ENCODE measurements at places on chromosomes 2 and 18.
A peak's percentile ranks its signal among the peaks of the same experiment; 100 is the strongest.

- DNase-seq = no peak
These were observed 45.3 kb downstream of the EDAR start for GRCh38 chr2:108943751-108944150.

DNA sequence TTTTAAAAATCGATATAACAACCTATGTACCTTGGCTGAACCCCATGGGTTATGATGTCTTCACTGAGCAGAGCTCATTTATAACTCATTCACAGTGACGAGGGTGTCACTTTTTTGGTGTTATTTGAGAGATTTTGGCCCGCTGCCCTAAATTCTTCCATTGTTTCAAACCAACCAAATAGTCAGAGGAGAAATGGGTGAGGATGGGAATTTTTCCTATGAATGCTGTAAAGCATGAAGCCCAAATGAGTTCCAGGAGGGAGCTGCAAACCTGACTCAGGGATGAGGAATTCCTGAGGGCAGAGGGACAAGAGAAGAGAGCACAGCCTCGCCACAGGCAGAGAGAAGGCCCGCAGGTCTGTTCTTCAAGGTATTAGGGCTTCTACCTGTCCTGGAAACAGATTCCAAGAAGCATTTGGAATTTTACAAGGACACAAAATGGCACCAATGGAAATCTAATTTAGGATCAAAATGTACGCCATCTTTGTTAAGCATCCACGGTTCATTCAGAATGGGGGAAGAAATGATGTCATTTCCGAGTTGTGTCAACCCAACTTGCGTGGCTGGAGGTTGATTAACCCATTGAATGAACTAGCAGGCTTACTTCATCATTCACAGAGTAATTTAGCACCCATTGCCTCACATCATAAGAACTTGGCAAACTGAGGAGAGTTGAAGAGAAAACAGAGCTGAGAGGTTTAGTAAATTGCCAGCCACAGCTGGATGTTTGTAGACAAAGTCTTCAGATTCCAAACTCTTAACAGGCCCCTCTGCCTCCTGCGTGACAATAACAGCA, 133.5 kb downstream of the LAMA3 start:
- no peak for DNase-seq

DNA sequence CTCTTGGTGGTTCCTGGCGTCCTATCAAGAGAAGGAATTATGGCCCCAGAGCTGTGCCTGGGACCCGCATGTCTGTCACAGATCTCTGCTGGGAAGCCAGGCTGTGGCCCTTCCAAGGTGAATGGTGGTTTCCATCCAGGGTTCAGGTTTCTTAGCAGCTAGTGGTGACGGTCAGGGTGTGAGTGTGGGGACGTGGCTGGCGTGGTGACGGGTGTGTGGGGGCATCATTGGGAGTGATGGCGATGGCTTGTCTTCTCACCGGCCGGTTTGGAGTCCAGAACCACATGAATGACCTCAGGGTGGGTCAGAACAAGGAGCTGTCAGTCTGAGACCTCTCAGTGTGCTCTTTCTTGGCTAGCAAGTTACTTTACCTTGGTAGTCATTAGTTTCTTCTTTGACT, 52.6 kb downstream of the AGAP1 start:
- DNase-seq = peak; percentile 3

DNA sequence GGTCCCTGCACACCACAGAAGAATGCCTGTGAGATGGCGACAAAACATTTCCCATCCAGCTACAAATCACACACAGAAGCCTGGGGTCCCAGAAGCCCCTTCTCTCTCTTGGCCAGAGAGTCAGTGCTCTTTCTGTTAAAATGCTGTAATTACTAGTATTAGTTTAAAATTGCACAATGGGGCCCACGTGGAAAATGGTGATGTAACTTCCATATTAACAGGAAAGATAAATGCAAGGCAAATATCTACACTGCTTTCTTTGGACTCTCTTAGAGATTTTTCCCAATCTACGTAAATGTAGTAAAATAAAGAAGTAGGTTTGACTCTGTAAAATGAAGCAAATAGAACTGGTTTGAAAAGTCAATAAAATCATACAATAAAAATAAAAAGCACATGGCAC, 113.9 kb upstream of the TFCP2L1 start:
- DNase-seq = no peak

DNA sequence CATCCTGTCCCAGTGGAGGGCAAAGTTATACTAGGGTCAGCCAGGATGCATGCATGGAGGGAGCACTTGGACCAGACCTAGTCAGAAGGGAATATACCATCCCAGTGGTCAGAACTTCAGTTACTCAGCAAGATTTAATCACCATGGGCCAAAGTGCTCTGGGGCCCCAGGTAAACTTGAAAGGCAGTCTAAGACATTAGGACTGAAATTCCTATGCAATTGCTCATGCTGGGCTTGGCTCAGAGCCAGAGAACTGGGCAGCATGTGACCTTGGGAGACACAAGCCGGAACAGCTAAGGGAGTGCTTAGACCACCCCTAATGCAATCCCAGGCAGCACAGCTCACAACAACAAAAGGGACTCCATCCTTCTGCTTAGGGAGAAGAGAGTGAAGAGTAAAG, 401.3 kb downstream of the KCNJ3 start:
- DNase-seq = no peak

DNA sequence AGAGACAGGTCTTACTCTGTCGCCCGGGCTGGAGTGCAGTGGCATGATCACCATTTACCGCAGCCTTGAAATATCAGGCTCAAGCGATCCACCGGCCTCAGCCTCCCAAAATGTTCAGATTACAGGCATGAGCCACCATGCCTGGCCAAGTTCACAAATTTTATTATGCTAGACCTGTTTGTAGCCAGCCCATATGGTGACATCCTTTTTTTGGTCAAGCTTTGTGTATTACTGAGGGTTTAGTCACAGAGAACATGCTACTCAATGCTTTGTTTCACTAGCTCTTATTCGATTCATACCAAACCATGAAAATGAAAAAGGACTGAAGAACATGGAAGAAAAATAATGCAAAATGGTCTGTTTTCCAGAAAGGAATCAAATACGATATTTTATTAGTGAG, 41.4 kb downstream of the DGKD start:
- DNase-seq = no peak

DNA sequence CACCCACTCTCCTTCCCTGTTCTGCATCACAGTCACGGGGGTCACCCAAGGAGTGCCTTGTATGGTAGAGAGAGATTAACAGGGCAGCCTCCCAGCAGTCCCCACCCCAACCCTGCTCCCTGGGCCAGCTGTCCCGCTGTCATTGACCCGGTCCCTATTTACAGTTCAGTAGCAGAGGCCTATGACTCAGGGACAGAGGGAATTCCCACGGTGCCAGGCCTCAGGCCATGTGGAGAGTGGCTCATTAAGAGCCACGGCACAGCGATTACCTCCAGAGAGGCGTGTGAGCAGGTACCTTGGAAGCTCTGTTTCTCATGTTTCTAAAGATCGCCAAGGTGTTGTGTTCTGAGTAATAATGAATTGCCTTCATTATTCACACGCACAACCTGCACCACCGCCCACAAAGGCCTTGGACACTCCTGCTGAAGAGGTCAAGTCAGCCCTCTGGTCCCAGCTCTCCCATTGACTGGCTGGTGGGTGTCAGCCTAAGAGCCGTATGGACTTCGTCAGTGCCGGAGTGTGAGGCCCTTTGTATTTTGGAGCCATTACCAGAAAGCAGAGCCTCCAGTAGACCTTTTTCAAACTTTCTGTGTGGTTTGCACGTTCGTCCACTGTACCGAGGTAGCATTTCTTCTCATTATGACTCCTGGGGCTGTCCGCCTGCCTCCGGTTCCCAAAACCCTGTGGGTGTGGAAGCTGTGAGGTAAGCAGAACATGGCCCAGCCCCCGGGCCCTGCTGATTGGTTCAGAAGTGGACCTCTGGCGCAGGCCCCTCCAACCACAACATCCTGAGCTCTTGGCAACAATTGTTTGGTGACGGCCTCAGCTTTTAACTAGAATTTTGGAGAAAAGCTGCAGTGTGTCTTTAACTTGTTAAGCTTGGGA, 47.0 kb downstream of the SERTAD2 start:
- peak; percentile 92 for DNase-seq

GRCh38 chr2:225532096-225532495, 132.6 kb downstream of the NYAP2 start:
- DNase-seq = no peak

DNA sequence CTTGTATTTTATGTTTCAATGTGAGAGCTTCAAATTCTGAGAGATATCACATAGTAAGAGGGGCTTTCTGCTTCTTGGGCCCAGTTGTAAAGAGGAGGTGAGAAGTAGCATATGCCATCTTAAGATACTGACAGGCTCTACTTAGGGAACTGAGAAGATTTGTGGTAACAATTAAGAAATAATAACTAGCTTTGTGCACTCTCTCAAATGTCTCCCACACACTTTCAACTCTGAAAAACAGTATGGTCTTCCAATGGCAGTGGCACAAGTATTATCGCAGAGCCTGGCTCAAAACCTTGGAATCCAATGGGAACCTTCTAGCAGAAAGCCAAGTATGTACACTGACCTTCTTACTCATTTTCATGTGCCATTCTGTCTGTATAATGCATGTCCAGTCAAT, 80.3 kb upstream of the FAM237A start:
- DNase-seq = no peak

DNA sequence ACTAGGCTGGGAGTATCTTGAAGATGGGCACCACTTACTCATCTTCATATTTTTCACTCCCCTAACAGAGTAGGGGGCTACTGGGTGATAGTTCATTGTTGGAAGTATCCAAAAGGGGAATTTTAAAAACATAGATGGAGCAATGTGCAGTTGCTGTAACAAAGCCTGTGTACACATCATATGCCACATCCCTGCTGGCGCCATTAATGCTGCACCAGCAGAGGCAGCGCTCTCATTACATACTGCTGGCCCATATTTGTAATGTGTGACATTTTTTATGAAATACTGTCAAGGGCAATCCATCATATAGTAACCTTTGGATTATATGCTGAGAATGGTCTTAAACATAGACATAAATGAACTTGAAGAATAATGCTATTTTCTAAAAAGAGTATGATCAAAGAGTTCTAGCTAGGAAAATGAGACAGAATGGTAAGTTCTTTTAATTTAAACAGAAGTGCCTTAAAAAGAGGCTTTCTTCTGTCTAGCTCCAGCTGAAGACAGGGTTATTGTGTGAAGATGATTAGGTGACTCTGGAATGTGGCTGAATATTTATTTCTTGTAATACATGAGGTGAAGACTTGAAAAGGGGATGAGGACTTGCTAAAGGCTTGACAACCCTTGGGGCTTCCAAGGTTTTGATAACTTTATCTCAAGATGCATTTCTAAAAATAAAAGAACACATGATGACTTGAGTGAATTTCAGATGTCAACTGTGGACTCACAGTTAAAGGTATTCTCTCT, 2.4 kb upstream of the TMEM178A start:
- DNase-seq = no peak

GRCh38 chr18:51039138-51040112, 9.4 kb downstream of the SMAD4 start:
- no peak for DNase-seq

GRCh38 chr18:74440808-74441427, 16.2 kb downstream of the DIPK1C start:
- DNase-seq = no peak

- DNase-seq = no peak
These were observed 9.7 kb downstream of the SIGLEC15 start for GRCh38 chr18:45835057-45835636.

DNA sequence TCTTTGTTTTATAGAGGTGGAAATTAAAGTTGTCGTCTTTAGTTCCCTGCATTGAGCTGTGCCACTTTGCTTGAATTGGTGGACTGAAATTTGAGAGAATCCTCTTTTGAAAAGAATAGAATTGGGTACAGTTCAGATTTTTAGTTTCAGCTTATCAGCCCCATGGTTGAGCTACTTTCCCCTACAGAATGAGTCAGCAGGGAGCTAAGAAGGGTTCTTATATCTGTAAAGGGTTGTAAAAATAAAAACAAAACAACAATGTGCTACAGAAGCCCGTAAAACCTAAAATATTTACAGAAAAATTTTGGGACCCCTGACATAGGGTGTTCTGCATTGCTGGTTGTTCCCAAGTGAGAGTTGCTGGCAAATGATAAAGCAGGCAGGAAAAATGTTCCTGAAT, 12.6 kb downstream of the SLC20A1 start:
- DNase-seq = no peak

DNA sequence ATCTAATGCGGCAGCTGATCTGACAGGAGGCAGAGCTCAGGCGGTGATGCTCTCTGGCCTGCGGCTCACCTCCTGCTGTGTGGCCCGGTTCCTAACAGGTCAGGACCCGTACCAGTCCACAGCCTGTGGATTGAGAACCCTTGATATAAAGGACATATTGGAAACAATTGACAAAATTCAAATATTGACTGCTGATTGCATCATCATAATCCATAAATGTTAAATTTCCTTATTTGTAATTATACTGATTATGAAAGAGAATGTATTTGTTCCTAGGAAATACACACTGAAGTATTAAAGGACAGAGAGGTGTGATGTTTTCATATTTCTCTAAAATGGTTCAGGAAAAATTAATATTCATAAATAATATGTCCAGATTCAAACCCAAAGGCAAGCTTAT, 63.8 kb upstream of the SRD5A2 start:
- DNase-seq = no peak

DNA sequence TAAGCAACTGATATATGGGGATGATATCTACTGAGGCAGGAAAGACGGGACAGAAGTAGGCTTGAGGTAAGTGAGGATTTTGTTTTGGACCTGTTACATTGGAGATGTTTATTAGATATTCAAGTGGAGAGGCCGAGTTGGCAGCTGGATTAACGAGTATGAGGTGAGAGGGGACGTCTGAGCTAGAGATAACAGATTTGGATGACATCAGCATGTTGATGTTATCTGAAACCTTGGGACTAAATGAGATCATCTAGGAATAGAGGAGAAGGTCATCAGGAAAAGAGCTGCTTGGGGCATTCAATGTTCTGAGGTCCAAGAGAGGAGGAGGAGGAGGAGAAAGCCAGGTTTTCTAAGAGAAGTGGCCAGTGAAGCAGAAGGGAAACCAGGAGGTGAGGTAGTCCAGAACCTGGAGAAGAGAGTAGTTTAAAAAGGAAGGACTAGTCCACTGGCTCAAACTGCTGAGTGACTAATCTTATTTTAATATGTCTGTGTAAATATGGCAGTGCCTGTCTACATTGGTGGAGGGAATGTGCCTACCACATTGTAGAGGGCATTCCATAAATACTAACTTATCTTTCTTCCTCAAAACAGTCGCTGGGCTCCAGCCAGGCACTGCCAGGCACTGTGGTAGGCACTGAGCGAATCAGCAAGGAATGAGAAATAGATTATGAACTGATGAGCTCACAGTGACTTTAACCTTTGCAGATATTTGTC, 488.3 kb downstream of the DLGAP1 start:
- DNase-seq = no peak

DNA sequence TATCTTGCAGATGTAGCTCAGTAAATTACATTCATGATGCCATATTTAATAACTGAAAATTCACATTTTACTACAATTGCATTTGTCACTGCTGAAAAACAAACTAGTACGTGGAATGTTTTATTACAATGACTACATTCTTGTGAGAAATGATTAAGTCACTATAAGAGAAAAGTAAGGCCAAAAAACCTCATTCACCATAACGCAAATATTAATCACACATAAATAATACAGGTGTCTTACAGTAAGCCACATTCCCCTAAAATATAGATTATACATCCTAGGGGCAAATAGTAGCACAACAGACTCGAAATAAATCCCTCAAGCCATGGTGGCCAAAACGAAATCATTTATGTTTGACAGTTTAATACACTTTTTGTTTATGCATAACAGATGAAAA, 460.6 kb downstream of the NR4A2 start:
- no peak for DNase-seq

Data from left cardiac atrium (tissue), 4 donors.